Cortex of kidney (tissue), 1 donor: ENCODE measurements at places on chromosomes 7 and 10.

DNA sequence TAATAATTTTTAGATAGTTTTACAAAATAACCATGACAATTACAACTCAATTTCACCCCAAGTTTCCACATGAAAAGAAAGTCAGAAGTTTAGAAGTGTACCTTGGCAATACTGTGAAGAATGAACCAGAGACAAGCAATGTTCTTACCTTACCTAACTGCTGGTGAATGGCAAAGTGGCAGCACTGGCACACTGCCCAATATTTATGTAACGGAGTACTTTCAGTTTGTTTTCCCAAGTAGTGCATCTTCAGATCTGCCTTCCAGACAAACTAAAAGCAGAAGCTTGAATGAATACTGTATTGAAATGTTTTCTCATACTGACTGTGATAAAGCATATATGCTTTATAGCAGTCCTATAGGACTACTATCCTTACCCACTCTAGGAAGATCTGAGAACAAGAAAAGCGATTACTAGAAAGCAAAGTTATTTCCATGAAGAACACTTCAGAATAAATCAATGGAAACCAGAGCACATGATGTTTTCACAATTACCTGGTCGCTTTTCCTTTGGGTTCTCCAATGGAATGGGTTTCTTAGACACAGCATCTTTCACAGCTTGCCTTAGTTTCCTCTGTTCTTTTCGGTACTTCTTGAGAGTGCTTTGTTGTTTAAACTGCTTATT, 1.5 kb downstream of the NOC3L start:
- DNase-seq = no peak

DNA sequence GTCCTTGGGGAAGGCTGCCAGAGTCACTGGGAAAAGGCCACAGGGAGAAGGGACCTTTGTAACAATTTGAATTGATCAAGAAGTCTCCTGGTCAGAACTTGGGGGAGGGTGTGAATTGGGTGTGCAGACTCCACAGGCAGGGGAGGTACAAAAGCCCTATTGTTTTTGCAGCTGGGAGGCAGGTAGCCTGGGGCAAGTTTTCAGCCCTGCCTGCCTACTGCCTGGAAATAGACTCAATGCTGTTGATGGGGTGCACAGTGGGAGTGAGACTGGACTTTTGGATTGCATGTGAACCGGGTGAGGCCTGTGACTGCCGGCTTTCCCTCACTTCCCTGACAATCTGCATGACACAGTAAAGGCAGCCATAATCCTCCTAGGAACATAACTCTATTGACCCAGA, 947.0 kb downstream of the REEP3 start:
- no peak for DNase-seq

DNA sequence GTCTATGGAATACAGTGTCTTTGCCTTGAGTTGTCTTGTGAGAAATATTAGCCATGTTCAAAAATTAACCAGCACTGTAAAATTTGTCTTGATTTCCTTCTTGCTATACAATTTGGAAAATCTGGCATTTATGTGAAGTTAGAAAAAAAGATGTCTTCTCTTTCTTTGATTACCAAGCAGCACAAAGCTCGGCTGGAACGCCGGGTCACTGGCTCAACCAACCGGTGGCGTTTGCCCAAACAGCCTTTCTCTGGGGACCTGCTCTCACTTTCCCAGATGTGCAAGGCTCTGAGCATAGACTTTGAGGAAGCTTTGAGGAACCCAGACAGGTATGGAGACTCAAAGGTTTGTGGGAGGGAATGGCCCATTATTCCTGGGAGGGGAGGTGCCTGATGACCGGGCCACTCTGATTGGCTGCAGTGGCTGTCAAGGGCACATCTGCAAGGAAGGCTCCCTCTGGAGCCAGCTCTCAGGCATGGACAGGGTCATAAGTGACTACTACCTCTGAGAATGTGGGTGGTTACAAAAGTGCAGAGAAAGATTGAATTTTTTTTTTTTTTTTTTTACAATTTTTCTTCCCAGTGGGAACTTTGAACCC, 5.6 kb downstream of the BTBD16 start:
- DNase-seq = no peak

- no peak for DNase-seq
Measured at GRCh38 chr10:14356921-14357320, 26.2 kb upstream of the FRMD4A start.

- no peak for DNase-seq
Measured at GRCh38 chr7:90726623-90727022, 130.5 kb downstream of the CDK14 start.

GRCh38 chr10:20809631-20810030, 87.5 kb downstream of the NEBL start:
- DNase-seq = no peak

GRCh38 chr7:83014546-83014945, 148.1 kb downstream of the PCLO start:
- no peak for DNase-seq

- no peak for DNase-seq
Measured at GRCh38 chr10:100551196-100551595, 15.5 kb downstream of the HIF1AN start.

DNA sequence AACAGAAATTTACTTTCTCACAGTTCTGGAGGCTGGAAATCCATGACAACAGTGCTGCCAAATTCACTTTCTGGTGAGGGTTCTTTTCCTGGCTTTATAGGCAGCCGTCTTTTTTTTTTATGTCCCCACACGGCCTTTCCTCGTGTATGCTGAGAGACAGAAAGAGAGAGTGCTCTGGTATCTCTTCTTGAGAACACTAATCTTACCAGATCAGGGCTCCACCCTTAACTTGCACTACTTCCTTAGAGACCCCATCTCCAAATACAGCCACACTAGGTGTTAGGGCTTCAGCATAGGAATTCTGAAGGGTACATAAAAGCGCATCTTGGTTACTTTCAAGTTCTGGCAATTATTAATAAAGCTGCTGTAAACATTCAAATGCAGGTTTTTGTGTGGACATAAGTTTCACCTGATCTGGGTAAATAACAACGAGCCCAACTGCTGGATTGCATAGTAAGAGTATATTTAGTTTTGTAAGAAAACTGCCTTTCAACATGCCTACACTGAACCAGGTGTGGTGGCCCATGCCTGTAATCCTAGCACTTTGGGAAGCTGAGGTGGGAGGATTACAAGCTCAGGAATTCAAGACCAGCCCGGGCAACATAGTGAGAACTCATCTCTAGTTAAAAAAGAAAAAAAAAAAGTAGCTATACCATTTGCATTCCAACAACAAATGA, 8.2 kb upstream of the C1GALT1 start:
- no peak for DNase-seq

DNA sequence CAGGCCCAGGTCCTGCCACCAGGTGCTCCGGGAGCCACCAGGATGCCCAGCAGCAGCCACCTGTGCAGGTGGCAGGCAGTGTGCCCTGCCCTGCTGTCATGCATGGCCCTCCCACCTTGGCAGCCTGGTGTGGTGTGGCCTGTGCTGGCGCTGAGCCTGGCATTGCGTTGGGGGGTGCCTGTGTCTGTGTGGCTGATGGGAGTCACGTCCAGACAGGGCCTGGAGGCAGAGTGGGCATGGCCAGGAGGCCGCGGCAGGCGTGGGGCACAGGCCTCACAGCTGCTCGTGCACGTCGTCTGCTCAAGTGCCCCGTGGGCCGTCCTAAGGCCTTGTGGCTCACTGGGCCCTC, 8.7 kb downstream of the TTYH3 start:
- DNase-seq = no peak

- no peak for DNase-seq
Measured at GRCh38 chr7:131359136-131359776, 31.6 kb downstream of the MKLN1 start.

GRCh38 chr10:132460691-132461090, 63.7 kb downstream of the PWWP2B start:
- no peak for DNase-seq
